ENCODE measurements at places on chromosomes 6 and 20.

- DNase-seq = no peak
These were observed 108.4 kb downstream of the SCML4 start for GRCh38 chr6:107715550-107716321.

DNA sequence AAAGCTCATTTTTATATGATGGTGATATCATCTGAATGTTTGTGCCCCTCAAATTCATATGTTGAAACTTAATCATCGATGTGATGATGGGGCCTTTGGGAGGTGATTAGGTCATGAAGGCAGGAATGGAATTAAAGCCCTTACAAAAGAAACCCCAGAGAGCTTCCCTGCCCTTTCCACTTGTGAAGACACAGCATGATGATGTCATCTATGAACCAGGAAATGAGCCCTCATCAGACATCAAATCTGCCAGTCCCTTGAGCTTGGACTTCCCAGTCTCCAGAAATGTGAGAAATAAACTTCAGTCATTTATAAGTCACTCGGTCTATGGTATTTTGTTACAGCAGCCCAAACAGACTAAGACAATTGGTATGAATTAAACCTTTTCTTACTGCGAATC, 153.1 kb downstream of the MYB start:
- no peak for DNase-seq

GRCh38 chr20:52731093-52731492, 241.1 kb upstream of the TSHZ2 start:
- no peak for DNase-seq

DNA sequence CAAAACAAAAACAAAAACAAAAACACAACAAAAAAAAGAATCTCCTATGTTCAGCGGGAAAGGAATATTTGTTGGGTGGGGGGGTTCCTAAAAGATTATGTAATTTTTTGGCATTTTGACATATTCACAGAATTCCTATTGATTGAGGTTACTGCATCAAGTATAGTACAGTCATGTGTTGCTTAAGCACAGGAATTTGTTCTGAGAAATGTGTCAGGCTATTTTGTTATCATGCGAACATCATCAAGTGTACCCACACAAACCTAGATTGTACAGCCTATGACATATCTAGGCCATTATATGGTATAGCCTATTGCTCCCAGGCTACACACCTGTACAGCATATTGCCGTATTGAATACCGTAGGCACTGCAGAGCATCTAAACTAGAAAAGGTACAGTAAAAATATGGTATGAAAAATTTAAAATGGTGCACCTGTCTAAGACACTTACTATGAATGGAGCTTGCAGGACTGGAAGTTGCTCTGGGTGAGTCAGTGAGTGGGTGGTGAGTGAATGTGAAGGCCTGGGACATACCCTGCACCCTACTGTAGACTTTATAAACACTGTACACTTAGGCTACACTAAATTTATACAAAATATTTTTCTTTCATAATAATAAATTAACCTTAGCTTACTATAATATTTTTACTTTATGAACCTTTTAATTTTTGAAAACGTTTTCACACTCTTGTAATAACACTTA, 110.6 kb downstream of the CDKAL1 start:
- no peak for DNase-seq

DNA sequence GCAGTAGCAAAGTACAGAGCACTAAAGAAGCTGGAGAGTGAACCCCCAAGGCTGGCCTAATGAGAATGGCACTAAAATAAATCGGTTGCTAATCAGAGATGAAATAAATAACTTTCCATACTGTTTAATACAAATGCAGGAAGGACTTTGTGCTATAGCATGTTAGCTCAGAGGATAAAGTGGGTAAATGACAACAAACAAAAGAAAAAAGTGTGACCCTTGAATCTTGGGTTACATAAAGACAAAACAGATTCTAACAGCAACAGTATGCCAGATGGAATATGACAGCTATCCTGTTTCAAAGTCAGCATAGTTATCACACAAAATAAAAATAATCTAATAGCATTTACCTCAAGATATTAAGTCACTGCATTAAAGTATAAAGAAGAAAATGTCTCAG, 622.7 kb downstream of the PHF3 start:
- DNase-seq = no peak

GRCh38 chr6:131017962-131018361, 45.1 kb downstream of the EPB41L2 start:
- DNase-seq = no peak

- DNase-seq = no peak
These were observed 27.6 kb upstream of the SSTR4 start for GRCh38 chr20:23007462-23007861.

- DNase-seq = peak; percentile 73
These were observed 45.9 kb upstream of the TAB2 start for GRCh38 chr6:149271348-149272340.

- no peak for DNase-seq
These were observed 194.0 kb downstream of the GMPR start for GRCh38 chr6:16432075-16433032.

GRCh38 chr6:148780918-148781436, 34.1 kb downstream of the UST start:
- no peak for DNase-seq

DNA sequence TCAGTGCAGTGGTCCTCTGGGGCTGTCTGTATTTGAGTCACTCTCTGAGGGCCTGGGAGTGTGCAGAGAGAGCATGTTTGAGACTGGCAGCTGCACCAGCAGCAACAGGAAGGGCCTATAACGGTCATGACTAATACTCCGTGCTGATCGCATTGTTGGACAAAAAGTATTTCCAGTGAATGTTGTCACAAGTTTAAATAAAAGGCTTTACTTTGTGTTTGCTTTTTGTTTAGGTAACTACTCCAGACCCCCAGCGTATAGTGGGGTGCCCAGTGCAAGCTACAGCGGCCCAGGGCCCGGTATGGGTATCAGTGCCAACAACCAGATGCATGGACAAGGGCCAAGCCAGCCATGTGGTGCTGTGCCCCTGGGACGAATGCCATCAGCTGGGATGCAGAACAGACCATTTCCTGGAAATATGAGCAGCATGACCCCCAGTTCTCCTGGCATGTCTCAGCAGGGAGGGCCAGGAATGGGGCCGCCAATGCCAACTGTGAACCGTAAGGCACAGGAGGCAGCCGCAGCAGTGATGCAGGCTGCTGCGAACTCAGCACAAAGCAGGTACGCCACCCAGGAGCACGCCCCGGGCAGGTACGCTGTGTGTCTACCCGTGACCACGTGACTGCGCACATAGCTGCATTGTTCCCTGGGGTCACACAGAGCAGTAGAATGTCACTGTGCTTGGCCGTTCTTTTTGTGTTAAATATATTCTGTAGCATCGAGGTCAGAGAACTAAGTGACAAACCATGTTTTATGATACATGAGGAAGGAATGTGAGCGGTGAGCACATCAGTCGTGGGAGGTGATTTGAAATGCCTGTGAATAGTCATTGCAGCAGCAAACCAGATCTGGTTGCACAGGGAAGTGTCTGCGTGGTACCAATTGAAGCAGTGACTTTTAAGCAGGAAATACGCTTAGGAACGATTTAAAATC, 174.7 kb downstream of the TMEM242 start:
- DNase-seq = no peak

DNA sequence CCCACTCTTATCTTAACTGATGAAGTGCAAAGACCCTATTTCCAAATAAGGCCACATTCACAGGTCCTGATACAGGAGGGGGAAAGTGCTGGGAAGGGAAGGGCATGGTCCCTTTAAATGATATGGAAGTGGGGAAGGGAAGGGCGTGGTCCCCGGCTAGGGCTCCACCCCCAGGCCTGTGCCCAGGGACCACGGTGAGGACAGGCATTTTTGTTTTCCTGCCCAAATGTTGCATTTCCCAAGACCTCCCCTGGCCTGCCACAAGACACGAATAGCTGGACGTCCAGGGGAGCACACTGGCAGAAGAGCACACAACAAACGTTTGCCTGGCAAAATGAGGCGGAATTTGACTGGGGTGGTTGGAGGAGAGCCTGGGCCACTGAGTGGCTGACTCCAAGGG, 16.1 kb upstream of the HFE start:
- DNase-seq = no peak

- no peak for DNase-seq
These were observed 170.4 kb downstream of the HTR1B start for GRCh38 chr6:77292564-77293546.

GRCh38 chr20:61919239-61919638, 146.4 kb downstream of the TAF4 start:
- DNase-seq = no peak

- no peak for DNase-seq
These were observed 138.4 kb downstream of the HTR1B start for GRCh38 chr6:77324866-77325265.

DNA sequence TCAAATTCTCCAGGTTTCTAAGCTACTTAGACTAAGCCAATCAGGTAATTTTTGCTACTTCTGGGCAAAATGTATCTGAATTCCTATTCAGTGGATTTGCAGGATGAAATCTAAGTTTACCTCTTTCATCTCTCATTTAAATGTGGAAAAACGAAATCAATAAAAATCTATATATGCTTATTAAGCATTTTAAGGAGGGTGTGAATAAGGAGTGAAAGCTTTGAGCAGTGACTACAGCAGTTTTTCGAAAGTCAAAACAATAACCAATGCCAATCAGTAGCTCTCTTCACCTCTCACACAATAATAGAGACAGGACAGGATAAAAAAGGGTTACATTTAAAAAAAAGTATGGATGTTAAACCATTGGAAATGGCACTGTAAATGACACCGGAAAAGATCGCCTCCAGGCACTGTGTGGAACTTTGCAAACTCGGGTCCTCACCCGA, 476 bp upstream of the BCKDHB start:
- DNase-seq = no peak

DNA sequence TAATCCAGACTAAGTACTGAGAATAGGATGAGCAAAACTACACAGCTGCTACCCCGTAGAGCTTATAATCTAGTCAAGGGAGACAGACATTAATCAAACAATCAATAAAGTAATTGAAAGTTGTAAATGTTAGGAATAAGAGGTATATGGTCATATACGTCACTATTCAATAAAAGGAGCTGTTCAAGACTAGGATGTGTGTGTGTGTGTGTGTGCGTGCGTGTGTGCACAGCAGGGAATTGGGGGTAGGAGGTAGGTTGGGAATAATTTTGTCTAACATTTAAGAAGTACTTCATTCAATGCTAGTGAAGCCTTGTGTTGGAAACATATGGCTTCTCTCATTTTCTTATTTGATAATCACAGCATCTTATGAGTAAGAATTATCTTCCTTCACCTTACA, 41.8 kb downstream of the SESN1 start:
- no peak for DNase-seq

DNA sequence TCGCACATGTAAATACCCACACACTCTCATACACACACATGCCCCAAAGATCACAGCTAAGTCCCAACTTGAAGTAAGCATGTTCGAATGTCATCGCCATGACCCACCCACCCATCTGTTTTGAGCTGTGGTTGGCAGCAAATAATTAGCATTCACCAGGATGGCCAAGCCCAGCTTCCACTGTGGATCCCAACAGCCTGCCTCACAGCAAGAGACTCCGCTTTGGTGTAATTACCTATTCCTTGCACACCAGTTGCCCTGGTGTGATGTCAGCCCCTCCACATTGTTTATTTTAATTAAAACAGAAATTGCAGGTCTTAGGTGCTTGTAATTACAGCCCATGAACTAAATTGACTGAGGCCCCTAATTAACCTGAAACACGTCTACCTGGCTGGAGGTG, 81.1 kb downstream of the MAFB start:
- no peak for DNase-seq

DNA sequence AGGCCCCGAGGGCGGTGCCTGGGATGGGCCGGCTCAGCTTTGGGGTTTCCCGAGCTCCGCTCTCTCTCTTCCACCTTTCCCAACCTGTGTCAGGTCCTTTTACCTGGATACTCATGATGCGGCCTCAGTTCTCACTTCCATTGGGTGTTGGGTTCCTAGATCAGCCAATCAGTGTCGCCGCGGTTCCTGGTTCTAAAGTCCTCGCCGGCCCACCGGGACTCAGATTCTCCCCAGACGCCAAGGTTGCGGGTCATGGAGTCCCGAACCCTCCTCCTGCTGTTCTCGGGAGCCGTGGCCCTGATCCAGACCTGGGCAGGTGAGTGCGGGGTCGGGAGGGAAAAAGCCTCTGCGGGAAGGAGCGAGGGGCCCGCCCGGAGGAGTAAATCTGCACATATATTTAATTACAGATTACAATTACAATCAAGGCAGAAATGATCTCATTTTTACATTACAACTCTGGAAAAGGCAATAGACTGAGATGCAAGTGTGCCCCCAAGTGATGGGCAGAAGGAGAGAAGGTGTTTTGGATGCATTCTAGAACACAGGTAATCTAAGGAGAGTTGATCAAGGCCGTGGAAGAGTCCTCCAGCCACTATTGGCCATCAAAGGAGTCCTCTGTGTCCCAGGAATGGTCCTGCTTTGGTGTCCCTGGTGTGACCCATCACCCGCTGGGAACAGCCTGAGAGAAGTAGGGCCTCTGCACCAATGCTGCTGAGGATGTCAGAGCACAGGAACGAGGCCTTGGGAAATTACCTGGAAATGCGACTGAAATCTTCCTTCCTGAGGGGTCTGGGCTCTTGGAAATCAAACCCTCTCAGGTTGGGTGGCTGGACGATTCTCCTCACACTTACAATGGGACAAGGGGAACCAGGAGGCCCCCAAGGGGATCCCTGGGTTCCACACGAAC, 34.7 kb upstream of the MICB start:
- DNase-seq = peak; percentile 77

- DNase-seq = no peak
These were observed 141.4 kb downstream of the MAFB start for GRCh38 chr20:40547483-40548091.
